ENCODE measurements at places on chromosomes 1 and 21.

DNA sequence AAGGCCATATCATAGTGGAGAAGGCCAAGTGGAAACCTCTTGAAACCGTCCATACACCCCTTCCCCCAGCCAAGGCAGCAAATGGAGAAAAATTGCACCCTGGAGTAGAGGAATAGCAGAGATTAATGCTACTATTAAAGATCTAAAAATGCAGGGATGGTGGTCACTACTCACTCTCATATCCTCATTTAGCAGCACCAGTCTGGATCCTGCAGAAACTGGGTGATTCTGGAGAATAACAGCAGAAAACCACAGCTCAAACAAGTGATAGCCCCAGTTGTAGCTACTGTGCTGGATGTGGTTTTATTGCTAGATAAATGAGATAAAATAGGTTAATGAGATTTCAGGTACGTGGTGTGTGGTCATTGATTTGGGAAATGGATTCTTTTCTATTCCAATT, 30.3 kb downstream of the S1PR1 start:
- no peak for DNase-seq

DNA sequence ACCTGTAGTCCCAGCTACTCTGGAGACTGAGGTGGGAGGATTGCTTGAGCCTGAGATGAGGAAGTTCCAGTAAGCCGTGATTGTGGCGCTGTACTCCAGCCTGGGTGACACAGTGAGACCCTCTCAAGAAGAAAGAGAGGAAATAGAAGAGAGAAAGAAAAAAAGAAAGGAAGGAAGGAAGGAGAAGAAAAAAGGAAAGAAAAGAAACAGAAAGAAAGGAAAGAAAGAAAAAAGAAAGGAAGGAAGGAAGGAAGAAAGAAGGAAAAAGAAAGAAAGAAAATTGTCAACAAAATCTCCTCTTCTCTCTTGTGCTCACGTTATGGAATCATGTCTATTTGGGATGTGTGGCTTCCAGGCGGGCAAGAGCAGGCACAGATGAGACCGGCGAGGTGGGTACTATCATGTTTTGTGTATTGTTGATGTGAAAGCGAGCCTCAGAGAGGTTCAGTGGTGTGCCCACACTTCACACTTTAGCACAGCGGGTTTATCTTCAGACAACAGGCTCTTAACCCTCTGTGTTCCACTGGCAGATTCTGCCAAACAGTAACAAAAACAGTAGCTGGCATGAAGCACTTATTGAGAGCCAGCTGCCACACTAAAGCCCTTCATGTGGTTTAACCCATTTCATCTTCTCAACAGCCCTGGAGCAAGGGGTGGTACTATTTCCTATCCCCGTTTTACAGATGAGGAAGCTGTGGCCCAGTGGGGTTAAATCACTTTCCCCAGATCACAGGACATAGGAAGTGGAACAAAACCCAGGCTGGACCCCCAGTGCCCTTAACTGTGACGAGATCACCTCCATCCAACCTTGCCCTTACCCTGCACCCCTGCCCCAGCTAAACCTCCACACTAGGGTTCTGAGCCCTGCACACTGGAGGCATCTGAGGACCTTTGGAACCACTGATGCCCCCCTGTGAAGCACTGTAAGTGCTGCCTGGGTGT, 94.7 kb upstream of the TARDBP start:
- DNase-seq = peak; percentile 51

GRCh38 chr1:113872219-113872935, 865 bp upstream of the PTPN22 start:
- DNase-seq = no peak

DNA sequence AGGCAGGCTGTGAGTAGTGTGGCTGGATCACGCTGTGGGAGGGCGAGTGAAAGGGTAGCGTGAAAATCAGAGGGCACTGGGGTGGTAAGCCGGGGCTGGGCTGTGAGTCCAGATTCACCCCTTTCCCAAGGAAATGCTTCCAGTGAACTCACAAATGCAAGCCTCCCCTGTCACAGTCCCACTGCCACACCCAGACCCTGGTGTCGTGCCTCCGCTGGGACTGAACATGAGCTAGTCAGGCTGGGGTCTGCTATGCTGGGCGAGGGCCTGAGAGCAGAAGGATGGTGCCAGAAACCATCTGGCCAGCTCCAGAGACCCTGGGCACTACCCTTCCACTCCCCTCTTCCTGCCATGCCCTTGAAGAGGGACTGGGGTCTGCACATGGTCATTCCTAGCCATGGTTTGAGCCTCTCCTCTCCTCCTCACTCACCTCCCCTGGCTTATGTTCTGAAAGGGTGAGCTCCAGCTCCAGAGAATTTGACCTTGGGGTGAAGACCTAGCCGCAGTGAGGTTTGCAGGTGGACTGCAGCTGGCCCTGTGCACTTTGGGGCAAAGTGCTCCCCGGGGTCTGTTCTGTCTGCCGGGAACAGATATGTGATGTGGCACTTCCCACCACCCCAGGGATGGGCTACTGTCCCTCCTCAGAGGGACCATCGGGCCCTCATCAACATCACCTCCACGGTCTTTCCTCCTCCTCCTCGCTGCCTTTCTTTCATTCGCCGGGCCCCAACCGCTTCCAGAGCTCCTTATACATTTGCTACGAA, 365.6 kb downstream of the RPS6KC1 start:
- DNase-seq = no peak

DNA sequence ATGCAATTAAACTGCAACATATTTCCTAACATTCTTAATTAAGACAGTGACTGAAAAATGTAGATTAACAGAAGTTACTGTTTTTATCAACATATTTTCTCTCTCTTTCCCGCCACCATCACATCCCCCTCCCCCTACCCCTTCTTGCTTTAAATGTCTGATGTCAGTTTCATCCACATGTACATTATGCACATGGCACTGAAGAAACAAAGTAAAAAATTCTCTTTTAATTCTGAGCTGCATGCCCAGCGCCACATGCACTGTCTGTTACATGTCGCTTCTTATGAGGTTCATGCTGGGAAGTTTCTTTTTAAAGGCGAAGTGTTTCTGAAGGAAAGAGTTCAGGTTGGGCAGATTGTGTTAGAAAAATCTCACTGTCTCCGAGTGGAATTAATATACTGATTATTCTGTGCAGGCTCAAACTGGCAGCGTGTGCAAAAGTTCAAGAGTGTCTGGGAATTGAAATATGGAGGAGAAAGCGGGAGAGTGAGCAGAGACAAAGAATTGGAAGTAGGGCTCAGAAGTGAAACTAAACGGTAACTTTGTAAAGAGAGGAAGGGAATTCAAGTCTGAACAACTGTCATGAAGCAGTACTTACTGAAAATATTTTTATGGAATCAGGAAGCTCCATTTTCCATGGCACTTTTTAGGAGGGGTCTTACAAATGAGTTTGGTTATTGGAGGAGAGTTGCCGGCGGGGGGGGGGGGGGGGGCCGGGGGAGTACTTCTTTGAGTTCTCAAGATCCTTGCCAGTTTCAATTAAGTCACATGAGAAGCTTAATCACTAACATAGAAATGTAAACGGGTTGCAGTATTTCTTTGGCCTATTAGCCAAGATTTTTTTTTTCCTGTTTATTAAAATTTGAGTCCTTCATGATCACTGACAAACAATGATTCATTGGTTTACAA, 217.6 kb downstream of the SDCCAG8 start:
- no peak for DNase-seq

DNA sequence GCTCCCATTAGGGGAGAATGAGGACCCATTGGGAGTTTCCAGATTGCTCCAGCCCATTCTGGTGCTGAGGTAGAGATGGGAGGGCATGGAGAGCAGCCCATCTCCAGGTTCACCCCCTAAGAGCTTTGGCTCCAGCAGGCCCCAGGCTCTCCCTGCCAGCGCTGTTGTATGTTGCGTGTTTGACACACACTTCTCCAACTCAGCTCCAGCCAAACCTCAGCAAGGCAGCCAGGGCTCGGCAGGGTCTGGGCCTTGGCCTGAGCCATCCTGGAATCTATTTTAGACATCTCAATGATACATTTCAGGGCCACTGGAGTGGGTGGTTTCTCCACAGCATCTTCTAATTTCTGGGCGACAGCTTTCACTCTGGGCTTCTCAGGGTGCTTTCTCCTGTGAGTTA, 117.0 kb downstream of the NAV1 start:
- DNase-seq = no peak

DNA sequence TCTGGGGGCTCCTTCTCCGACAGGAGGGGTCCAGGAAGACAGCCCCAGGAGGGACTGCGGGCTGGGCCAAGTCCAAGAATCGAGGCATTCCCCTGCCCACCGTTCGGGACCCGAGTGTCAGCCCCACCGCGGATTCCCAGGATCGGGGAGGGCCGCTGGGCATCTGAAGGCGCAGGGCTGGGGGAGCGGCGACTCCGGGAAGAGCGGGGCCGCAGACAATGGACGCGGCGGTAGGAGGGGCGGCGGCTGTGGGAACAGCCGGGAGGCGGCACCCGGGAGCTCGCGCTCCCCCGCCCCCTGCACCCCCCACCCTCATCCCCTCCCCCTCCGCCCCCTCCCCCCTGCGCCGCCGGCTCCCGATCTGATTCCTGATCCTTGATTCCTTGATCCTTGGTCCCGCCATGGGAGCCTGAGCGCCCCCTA, at the start of gene VANGL2:
Gene VANGL2 (plus strand): TSS at position 342 of the 423 bp plus-strand sequence. CDS start 15,274 bp downstream, outside the sequence.
- DNase-seq = peak; percentile 71

DNA sequence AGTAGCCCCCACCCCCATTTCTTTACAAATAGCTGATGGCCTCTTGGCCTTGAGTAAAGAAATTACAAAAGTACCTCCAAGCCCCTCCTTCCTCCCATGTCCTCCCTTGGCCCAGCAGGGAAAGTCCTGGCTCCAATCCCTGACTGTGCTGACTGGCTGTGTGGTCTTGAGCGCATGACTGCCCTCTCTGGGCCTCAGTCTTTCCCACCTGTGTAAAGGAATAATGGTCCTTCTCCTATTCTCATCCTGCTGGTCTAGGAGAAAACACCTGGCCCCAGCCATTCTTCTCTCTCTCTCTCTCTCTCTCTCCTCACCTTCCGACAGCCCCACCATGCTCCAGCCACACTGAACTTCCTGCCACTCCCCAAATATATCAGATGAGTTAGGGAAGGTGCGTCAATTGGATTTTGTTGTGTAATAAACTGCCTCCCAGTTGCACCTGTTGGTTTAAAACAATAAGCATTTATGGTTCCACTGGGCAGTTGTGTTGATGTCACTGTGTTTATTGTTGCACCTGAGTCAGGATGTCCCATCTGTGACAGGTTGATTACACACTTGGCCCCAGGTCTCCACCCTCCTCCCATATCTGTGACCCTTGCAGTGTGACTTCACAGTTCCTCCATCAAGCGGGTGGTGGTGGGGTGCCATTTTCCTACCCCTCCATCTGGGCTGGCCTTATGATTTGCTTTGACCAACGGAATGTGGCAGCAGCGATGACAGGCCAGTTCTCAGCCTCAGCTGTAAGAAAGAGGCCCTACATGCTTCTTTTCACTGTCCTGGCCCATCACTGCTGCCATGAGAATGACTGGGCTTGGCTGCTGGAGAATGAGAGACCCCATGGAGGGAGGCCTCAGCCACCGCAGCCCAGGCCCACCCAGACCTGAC, 22.3 kb upstream of the LRP8 start:
- DNase-seq = no peak

GRCh38 chr1:18336801-18337200, 143.9 kb upstream of the KLHDC7A start:
- DNase-seq = no peak

GRCh38 chr1:98887507-98887906, 117.2 kb downstream of the PLPPR5 start:
- no peak for DNase-seq

- DNase-seq = no peak
These were observed 19.3 kb upstream of the TBX19 start for GRCh38 chr1:168261390-168261789.

- DNase-seq = no peak
These were observed 83.6 kb downstream of the LRRC8D start for GRCh38 chr1:89904219-89904980.

- DNase-seq = no peak
These were observed 434.3 kb downstream of the PTPRC start for GRCh38 chr1:199073166-199073565.

GRCh38 chr21:29896884-29897283, 42.9 kb downstream of the GRIK1 start:
- no peak for DNase-seq

DNA sequence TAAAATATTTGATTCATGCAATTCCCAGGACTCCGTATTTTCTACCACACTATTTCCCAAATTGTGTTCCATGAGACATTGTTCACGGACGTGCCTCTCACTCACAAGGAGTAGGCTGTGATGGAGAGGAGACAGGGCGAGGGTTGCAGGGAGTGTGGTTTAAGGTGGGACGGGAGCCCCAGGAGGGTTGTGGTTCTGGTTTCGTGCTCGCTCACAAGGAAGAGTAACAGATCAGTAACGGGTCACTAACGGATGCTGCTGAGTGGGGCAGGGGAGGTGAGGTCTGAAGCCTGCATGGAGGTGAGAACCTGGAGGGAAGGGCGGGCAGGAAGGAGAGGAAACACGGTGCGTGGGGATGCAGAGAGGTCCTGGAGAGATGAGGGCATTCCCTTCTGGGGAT, 28.8 kb downstream of the TFF3 start:
- no peak for DNase-seq

GRCh38 chr1:97759078-97759477, 161.8 kb downstream of the DPYD start:
- no peak for DNase-seq
